NCI-H2171 (cell line): ENCODE measurements at places on chromosomes 1 and 21.

- DNase-seq: no peak
Measured at GRCh38 chr1:196136396-196136795, 471.8 kb downstream of the KCNT2 start.

- no peak for DNase-seq
Measured at GRCh38 chr1:84268346-84268745, 33.2 kb upstream of the SAMD13 start.

DNA sequence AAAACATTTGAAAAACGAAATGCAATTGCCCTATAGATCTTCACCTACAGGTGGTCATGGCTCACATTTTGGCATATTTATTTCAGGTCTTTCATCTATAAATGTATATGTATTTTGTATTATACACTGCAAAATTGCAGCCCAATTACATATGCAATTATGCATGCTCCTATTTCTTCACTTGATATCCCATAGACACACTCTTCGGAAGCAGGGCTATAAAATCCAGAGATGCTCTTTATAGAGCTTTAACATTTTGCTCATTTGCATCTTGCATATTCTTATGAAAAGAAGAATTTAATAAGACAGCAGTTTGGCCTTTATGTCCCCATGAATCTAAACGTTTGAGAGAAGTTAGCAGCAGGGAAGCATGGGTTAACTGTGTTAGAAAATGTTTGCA is 44.7 kb upstream of the PALMD start:
- no peak for DNase-seq

DNA sequence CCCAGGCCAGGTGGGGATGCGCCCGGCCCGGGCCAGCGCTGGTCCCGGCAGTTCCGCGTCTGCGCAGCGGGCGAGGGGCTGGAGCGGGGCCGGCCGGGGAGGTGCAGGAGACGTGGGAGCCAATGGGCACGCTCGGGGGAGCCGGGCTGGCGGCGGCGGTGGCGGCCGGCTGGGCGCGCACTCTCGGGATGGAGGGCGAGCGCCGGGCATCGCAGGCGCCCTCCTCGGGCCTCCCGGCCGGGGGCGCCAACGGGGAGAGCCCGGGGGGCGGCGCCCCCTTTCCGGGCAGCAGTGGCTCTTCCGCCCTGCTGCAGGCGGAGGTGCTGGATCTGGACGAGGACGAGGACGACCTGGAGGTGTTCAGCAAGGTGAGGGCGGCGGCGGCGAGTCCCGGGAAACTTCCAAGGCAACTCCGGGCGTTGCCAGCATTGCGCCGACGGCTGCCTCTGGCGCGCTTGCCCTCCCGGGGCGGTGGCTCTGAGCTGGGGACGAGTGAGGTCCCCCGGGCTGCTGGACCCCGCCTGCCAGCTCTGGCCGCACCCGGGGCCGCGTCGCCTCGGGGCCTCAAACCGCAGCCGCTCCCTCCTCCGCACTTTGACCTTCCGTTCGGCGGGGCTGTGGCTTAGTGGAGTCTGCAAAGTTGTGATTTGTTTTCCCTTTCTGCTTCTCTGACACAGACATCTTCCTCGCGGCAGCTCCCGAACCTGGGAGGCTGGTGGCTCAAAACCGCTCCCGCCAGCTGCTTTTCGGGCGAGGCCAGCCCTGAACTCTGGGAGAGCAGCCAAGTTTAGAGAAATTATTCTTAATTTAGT is at the start of gene SNX7:
Gene SNX7 (plus strand): TSS at position 178 of the 812 bp plus-strand sequence. CDS start 11 bp downstream, at position 189.
- no peak for DNase-seq

- no peak for DNase-seq
Measured at GRCh38 chr1:228004856-228005462, 1.8 kb upstream of the WNT3A start.

DNA sequence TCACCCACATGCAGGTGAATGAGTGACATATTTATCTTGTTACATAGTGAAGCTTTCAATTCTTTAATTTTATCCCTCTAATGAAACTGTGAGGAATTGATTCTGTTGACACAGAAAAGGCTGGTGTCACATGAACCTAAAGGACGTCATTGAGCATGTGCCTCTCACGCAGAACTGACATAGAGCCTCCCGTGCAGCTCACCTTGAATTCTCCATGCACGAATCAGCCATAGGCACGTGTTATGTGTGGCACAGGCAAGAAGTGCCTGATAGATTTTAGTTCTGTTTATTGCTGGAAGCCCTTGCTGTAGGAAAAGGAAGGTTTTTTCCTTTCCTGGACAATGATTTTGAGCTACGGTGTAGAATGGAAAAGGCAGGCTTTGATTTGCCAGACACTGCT is 11.3 kb downstream of the ADARB1 start:
- DNase-seq: no peak

- DNase-seq: peak; percentile 29
Measured at GRCh38 chr1:14923727-14924452, 229.7 kb upstream of the TMEM51 start.

DNA sequence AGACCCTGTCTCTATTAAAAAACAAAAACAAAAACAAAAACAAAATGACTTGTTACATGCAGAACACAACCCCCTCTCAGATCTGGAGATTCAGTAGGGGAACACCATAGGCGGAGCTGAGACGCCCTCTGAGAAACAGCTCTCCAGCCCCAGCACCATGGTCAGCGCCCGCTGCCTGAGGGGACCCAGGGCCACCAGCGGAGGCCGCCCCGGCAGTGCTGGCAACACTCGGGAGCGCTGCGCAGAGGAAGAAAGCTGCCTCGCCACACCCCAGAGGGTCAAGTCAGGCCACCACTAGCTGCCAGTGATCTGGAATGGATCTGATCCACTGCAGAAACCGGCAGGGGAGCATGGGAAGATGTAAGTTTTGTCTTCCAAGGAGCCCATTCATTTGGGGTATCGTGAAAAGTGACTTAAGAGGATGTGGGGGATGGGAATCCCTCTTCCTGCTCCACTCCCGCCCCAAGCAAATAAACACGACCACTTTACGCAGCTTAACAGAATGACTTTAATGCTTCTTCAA is 3.1 kb downstream of the ACTA1 start:
- no peak for DNase-seq

GRCh38 chr1:159925719-159926078 is 392 bp upstream of the TAGLN2 start:
- no peak for DNase-seq

DNA sequence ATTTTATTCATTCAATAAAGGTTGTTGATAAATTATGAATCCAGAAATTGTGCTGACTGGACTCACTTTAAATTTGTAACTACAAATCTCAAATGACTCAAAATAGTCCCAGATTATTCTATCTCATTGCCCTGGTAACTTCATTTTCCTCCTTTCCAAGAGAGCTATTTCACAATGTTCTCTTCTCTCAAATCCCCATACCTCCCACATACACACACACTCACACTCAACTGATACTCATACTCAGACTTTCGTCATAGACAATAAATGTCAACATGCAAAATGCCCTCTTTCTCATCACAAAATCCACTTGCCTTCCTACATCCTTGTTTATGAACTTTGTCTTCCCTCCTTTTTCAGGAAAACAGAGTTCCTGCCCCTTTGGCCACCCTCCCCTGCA is 33.3 kb downstream of the EXTL2 start:
- DNase-seq: no peak

DNA sequence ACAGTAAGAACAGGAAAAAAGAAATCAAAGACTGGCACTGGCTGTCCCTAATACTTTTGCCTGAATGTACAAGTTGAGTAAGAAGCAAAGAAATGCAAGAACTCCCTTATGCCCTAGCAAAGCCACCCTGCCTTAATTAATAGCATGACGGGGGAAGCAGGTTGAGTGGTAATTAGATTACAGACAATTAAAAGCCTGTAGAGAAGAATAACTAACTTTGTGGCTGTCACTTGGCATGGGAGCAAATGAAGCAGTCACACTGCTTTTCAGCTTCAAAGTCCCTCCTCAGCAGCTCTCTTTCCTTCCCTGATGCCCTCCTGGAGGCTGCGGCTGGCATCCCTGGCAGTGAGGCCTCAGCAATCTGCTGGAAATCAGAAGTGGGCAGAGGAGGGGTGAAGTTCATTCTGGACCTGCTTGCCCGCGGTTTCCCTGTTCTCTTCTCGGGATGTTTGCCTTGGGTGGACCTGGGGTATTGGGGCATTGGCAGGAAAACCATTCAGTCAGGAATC is 3.4 kb downstream of the OPTC start:
- no peak for DNase-seq

DNA sequence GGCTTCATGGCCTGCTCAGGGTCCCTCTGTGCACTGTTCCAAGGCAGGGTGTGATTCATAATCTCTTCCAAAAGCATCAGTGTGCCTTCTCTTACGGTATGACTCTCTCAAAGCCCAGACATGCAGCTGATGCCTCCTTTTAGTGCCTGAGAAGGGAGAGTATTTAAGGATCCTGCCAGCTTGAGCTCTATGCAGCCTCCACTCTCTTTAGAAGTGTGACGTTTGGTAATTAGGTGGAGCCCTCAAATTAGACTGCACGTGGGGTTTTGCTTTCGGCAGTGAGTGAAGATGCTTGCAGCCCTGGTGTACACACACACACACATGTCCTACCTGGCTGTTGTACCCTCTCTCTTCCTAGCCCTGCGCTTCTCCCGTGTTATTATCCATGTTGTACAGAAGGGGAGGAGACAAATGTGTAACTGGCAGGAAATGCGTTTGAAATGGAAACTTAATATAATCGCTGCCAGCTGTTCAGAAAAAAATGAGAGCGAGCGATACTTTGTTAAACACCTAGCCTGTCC is 2.6 kb upstream of the C1orf174 start:
- DNase-seq: peak; percentile 49

GRCh38 chr1:36284061-36284460 is 22.1 kb upstream of the SH3D21 start:
- DNase-seq: no peak

GRCh38 chr1:50570066-50570468 is 146.8 kb upstream of the DMRTA2 start:
- no peak for DNase-seq

GRCh38 chr1:155473151-155473821 is 89.3 kb downstream of the ASH1L start:
- no peak for DNase-seq

- no peak for DNase-seq
Measured at GRCh38 chr1:56255516-56256152, 323.7 kb downstream of the PLPP3 start.

DNA sequence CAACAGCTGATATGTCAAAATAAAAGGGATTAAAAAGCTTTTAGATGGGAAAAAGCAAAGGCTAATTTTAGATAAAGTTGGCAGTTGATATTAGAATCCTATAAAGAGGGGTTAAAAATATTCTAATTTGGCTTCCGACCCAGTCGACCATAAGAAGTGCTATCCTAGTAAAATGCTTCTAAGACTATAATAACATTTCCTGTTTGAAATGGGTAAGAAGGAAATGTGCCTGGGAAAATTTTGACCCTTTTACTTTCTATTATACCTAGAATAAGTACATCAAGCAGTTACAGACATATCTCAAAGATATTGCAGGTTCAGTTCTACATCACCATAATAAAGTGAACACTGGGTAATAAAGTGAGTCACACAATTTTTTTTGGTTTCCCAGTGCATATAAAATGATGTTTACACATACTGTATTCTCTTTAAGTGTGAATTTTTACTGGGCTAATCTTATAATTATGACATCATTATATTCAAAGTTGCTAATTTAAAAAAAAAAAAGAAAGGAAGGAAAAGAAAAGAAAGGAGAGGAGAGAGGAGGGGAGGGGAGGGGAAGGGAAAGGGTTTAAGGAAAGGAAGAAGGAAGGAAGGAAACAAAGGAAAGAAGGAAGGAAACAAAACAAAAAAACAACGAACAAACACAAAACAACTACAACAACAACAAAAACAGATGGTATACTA is 308.2 kb upstream of the NR5A2 start:
- no peak for DNase-seq

DNA sequence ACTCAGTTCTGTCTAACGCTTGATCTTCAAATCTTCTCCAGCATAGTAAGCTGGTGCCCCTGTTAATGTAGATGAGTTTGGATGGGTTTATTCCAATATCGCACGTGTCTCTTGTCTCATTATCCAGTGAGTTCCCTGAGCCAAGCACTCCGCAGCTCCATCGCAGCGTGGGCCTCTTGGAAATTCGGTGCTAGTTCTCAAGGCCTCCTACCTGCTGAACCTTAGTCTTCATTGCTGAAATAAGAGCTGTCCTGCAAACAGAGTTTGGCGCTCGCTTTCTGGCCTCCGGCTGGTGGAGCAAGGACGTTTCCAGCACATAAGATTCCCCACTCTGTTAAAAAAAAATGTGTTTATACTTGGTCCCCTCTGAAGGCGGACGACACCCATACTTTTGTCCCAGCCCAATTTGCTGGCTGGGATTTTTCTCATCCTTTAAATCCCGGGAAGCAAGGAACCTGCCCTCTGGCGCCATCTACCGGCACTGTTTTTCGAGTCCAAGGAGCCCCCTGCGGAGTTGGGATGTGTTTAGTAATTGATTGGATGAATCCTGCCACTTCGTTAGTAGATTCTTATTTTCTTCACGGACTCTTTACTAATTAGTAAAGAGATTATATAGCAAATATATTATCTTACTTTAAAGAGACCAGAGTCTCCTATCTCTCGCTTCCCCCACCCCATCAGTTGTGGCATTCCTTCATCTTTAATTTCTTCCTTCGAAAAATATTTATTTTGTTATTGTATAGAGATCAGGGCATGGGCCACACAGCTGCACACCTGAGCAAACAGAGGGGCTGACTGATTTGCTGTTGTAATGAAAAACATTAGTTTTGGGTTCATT is 14.7 kb downstream of the JUN start:
- peak; percentile 51 for DNase-seq

DNA sequence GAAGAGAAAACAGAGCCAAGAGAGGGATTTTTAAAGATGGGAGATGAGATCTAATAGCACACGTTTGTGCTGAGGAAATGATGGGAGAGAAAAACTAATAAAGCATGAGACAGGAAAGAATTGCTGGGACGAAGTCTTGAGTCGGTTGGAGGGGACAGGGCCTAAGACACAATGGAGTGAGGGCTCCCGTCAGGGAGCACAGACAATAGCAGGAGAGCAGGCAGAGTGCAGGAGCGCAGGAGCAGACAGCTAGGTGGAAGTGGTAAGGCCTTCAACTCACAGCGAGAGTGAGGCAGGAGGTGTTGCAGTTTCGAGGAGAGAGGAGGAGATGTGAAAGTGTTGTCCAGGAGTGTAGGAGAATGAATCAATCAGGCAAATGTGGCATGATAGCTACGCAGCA is 59.9 kb upstream of the SOX13 start:
- DNase-seq: no peak

- no peak for DNase-seq
Measured at GRCh38 chr1:42340901-42341300, 5.9 kb upstream of the FOXJ3 start.

GRCh38 chr21:25080661-25081060 is 526.6 kb downstream of the MRPL39 start:
- no peak for DNase-seq

DNA sequence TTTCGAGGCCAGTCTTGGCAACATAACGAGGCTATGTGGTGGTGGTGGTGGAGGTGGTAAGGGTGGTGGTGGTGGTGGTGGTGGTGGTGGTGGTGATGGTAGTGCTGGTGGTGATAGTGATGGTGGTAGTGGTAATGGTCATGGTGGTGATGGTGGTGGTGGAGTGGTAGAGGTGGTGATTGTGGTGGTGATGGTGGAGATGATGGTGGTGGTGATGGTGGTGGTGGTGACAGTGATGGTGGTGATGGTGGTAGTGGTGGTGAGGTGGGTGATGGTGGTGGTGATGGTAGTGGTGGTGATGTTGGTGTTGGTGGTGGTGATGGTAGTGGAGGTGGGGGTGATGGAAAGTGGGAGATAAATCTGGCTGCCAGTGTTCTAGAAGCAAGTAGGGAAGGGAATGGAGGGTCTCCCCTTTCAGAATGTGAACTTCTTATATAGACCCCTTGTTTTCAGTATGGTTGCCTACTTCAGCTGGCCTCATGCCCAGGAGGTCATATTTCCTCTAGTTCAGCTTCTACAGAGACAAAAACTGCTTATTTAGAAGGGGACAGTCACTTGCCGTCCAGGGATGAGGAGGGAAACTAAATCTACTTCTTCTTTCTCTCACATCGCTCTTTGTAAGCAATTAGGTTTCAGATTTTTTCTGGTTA is 27.5 kb downstream of the SH3BGR start:
- DNase-seq: no peak
